ENCODE measurements at places on chromosomes 7 and 10.
A peak's percentile ranks its signal among the peaks of the same experiment; 100 is the strongest.

DNA sequence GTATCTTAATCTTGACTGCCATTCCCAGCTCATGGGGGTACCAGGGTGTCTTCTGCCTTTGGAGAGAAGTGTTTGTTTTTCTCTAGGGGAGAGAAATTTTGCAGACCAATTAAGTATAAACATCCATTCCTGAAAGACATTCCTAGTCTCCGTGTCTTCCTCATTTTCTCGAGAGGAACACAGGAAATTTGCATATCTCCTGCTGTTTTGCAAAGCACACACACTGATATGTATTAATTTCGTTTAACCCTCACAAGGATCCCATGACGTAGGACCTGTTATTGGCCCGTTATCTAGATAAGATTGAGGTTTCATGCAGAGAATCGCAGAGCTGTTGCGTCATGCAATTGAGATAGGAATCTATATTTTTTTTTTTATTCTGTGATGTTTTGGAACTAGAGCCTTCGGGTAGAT is 944 bp downstream of the RHBDD2 start:
- peak; percentile 53 for DNase-seq

DNA sequence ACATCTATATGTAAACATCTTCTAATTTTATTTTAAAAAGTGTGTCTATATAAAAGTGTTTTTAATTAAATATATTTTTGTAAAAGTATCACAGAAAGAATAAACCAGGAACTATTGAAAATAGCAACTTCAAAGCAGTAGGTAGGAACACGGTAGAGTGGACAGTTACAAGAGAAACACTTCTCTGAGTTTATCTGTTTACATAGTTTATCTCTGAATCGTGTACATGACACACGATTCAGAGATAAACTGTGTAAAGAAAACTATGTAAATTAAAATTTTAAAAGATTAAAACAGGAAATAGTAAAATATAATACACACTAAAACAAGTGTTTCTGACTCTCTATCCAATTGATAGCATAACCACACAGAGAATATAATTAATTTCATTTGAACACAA is 25.1 kb upstream of the FAM170B start:
- no peak for DNase-seq

- DNase-seq: no peak
Observed at GRCh38 chr10:71766717-71767419, 6.5 kb downstream of the VSIR start.

DNA sequence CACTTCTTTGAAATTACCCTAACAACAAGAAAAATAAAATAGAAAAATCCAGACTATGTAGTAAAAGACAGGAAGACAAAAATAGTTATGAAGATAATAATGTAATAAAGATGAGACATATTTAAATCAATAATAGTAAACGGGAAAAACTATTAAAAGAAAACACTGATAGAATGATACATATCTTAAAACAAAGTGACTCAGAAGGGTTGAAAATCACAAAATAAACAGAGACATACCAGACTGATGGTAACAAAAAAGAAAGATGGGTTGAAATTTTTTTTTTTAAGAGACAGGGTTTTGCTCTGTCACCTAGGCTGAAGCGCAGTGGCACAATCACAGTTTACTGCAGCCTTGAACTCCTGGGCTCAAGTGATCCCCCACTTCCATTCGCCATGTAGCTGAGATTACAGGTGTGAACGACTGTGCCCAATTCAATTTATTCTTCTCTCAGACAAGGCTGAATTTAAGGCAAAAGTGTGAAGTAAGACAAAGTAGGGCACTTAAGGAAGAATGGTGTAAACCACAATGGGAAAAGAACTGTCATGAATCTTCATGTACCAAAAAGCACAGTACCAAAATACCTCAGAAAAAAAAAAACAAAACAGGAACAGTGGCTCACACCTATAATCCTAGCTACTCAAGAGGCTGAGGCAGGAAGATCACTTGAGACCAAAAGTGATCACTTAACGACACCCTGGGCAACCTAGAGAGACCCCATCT is 47.4 kb downstream of the LMBR1 start:
- DNase-seq: no peak

GRCh38 chr10:72783410-72783833 is 91.5 kb downstream of the MCU start:
- DNase-seq: no peak

DNA sequence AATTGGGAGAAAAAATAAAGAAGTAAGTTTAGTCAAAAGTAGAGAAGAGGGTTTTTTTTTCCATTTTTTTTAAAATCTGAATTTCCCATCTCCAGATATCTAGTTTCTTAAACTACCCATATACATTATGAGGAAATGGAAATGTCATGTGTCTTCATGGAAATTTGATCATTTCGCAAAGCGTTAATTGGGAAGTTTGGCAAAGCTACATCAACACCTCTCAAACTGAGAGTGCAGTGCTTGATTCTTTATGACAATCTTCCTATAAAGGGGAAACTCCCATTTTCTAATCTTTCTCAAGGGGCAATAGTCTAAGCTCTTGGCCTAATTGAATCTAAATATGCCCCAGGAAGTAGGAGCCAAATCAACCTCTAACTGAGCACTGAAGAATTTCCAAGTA is 110.4 kb upstream of the INHBA start:
- no peak for DNase-seq

- DNase-seq: no peak
Observed at GRCh38 chr10:58888957-58889356, 287.5 kb upstream of the PHYHIPL start.

DNA sequence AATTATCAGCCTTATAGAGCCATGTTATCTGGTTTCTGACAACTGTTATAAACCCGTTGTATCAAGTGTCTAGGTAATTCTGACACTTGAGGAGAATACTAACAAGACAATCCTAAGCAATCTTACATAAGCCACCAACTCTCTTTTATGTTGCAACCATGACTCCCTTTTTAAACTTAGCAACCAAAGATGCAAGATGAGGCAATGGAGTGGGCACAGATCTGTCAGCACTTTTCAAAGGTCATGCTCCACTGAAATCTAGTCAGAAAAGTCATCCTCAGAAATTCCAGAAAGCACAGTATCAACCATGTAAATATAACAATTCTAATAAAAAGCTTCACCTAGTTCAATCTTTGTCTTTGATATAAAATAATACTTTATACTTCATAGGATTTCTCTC is 77.0 kb upstream of the SEMA3A start:
- no peak for DNase-seq

Measured in effector CD4-positive, alpha-beta T cell (primary cell).